Stimulated activated CD8-positive, alpha-beta memory T cell treated with anti-CD3 and anti-CD28 coated beads, Interleukin-4, amount 100 ng/mL, for 1 hour (primary cell): ENCODE measurements at places on chromosomes 7 and 10.

DNA sequence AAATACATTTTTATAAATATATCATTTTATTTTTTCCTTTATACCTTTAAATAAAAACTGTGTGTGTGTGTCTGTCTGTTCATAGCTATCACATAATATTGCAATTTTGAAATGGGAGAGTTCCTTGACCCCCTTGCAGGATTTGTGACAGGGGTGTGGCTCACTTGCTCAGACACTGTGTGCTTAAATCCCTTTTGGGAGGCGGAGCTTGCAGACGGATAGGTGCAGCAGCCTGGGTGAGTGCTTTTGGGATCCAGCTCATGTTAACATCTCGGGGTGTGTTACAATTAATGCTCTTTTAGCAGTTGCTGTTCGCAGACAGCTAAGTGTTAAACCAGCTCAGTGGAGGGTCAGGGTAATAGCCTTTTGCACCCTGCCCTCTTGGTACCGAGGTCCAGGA is 459.8 kb downstream of the IPMK start:
- DNase-seq, result no peak

GRCh38 chr7:150379441-150380379 is 580 bp downstream of the ZNF775 start:
- no peak for DNase-seq

- DNase-seq, result no peak
Measured at GRCh38 chr10:49351669-49352068, 44.2 kb downstream of the DRGX start.

GRCh38 chr10:52451817-52452216 is 137.7 kb downstream of the DKK1 start:
- DNase-seq, result no peak

DNA sequence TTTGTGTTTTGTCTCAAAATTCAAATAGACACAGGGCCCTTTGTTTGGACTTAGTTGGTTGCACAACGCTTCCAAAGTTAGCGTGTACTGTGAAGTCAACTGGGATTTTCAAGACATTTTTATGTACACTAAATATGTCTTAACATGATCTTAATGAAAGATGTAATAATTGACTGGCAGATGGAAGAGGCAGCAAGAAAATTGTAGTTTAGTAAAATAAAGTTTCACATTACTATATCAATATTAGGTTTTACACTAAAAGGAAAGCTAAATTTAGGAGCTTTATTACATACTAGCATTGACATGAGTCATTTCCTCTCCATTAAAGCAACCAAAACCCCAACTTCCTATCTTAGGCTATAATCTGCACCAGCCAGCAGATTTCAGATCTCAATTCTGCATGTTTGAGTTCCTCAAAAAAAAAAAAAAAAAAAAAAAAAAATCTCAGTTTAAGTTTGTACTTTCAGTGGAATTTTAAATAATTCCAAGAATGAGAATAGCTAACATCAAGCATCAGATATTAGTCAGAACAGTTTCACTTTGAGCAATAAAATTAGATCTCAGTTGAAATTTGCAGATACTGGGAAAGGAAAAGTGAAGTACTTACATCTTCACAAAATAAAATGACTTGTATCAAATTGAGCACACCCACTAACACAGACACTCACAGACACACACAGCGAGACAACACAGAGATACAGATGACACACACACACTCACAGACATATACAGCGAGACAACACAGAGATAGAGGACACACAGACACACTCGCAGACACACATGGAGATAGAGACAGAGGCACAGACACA is 346.6 kb upstream of the KLF6 start:
- no peak for DNase-seq

DNA sequence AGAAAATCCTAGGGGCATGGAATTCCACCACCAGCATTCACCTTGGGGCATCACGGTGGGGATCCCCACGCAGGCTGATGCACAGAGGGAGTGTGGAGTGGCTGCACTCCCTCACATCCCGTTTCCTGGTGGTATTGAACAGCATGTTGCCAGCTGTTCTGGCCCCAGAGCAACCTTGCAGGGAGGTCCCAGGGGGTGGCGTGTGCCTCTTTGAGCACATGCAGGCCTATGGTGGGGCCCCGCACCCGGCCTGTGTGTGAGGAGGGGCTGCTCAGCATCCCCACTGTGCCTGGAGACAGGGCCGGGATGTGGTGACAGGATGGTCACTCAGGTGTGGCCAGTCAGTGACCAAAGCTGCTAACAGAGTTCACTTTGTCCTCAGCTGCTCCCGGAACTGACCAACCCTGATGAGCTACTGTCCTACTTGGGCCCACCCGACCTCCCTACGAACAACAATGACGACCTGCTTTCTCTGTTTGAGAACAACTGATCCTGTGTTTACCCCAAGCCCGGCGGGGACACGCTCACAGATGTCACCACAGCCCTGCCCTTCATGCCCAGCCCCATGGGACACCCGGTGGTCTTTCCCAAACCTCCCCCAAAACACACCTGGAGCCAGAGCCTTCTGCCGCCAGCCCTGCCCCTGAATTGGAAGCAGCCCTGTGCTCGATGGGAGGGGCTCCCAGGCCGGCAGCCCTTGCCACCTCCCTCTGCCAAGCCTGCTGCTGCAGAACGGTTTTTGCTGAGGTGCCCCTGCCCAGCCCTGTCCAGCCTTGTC is 18.7 kb downstream of the ZMIZ2 start:
- no peak for DNase-seq

DNA sequence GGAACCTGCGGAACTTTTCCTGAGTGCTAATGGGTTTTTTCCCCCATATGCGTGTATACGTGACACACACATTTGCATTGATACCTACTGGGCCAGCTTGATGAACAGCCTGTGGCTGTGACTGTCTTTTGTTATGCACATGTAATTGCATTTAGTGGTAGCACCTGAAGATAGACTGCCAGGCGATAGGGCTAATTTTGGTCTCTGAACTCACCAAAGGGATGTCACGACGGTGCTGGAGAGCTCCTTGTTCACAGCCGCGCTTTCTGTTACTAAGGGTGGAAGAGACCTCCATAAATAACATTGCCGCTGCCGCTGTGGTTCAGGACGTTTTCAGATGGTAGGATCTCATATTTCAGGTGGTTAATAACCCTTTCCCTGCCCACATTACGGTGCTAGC is 133.2 kb downstream of the CAMK1D start:
- DNase-seq, result no peak

- DNase-seq, result no peak
Measured at GRCh38 chr7:55515569-55516279, 56.6 kb downstream of the VOPP1 start.

DNA sequence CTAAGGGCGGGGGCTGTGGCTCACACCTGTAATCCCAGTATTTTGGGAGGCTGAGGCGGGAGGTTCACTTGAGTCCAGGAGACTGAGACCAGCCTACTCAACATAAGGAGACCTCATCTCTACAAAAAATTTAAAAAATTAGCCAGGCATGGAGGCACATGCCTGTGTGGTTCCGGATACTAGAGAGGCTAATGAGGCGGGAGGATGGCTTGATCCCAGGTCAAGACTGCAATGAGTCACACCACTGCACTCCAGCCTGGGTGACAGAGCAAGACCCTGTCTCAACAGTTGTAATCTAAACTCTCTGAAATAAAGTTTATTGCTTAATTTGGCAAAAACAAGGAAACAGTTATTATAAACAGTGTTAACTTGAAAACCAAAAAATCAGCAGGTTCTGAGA is 123.3 kb downstream of the USP6NL start:
- no peak for DNase-seq

- no peak for DNase-seq
Measured at GRCh38 chr10:30701451-30702173, 72.1 kb upstream of the LYZL2 start.

GRCh38 chr7:140304191-140304799 is 94.0 kb downstream of the SLC37A3 start:
- DNase-seq, result peak; percentile 7

DNA sequence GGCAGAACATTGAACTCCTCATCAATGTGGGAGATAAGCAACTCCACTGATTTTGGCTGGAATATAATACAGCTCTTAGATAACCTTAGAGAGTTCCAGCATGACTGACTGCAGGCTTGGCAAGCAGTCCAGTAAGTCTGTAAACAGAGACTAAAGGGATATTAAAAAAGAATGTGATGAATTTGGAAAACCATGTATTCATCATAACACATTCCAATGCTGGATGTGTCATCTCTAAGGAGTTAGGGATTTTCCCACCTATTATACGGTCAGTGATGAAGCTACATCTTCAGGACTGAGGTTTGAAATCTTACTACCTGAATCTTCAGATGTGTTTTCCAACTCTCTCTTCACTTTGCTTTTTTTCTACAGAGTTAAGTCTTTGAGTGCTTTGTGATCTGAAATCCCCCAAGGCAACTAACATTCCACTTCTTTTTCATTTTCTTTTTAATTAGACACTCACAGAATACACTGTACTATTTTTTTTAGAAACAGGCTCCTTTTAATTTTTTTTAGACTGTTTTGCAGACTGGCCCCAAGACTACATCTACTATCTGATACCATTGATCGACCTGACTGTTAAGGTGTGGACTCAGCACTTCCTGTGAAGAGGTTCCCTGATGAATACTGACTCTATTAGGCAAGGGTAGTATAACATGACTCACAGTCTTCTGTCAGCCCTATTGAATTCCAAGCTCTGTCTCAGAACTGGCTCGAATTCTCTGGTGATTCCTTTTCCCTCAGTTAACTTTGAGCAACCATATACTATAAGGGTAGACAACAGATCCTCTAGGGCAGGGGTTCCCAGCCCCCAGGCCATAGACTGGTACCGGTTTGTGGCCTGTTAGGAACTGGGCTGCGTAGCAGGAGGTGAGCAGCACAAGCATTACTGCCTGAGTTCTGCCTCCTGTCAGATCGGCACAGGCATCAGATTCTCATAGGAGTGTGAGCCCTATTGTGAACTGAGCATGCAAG is 678.2 kb downstream of the GRM8 start:
- no peak for DNase-seq

GRCh38 chr10:70348228-70348850 is 34.1 kb downstream of the LRRC20 start:
- no peak for DNase-seq

DNA sequence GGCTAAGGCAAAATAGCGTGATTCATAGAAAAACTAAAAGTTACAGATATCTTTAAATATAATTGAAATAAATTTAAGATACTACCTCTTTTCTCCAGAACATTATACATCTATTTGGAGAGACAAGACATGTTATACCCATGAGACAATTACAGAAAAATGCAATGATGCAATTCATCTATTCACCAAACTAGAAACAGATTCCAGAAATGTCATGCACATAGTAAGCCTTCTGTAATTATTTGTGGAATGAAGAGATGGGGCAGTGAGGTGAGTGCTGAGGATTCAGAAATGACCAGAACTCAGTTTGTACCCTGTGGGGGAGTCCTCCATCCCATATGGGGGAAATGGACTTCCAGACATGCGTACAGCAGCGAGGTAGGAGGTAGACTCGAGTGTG is 99.4 kb downstream of the MKX start:
- DNase-seq, result no peak

DNA sequence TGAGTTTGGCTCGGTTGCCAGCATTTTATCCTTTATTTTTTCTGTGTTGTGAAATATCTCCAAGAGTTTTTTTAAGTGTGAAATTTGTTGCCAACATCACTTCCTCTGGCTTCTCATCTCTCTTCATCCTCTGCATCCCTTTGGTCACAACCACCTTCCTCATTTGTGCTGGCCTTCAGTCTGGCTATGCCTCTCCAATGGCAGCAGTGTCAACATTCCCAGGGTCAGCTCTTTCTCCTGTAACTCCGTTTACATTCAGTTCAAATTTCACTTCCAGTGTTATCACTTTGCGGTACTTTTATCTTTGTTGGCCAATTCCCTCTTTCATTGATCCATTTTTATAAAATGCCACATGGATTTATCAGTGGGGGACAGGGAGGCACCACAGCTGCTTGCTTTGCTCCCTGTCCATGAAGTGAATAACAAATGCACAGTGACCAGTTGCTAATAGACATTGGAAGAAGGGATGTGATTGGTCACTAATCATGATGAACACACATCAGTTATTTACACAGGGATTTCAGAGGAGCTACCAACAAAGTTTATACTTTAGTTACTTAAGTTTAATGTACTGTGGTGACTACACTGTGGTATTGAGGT is 311.4 kb upstream of the LRGUK start:
- DNase-seq, result no peak

DNA sequence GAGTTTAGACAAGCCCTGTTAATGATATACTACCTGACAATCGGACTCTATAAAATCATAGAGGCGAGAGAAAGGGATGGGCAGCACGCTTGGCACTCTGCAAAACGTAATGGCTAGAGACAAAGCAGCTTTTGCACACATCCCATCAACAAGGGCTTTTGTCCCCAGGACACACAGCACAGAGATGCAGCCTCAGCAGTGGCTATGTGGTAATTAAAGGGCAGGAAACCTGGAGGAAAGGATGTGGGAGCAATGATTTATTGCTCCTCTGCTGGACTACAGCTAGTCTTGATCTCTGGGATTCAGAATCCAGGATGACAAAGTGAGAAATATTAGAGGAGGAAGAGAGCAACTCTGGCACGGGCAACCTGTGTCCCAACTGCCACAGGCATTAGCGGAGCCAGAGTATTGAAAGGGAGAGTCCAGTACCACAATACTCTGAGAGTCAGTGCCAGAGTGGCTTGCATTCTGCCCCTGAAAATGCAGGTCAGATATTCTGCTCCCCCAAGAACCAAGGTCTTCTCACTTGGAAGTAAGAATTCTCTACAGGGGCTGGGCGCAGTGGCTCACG is 96.5 kb downstream of the ARMH3 start:
- no peak for DNase-seq

DNA sequence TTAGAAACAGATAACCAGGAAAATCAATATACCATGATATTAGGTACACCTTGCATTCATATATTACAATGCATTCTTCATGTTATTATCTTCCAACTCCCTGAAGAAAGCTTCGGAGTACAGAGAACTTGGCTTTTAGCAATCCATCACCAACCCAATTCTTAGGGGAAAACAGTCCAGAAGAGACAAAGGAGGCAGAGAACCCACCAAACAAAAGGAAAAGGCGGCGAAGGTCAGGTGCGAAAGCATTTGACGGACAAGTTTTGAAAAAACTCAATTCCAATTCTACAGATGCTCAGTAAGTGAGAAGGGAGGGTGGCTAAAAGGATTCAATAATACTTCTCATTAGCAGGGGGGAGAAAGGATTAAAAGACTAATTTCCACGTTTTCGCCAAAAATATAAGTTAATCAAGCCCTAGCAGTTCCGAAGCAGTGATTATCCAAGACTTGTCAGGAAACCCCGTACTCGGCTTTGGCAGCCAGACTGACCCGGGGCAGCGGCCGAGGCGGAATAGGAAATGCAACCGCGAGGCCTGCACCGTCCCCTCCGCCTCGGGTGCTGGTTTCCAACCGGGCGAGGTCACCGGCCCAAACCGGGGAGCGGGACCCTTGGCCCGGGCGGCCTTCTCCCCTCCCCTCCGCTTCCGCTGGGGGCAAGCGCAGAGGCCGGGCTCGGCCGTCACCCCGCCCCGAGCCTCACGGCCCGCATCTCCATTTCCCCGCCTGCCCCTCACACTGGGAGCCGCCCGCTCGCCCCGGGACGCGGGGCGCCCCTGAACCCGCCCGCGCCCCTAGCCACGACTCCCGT is 747 bp downstream of the GDI2 start:
- DNase-seq, result peak; percentile 9

- DNase-seq, result no peak
Measured at GRCh38 chr10:79019441-79020014, 49.2 kb upstream of the ZMIZ1 start.
